DND-41 (cell line): ENCODE measurements at places on chromosomes 3 and 15.

- H3K4me1 ChIP-seq: no peaks in the 10 kb centered on the region
- H3K36me3 ChIP-seq: no peaks in the 10 kb centered on the region
- no peak overlapping the region for H3K4me3 ChIP-seq
Observed at GRCh38 chr15:46710401-46710960, 1006.8 kb upstream of the SEMA6D start.

GRCh38 chr3:153221748-153222162 is 59.7 kb downstream of the RAP2B start:
- peaks cover 12% of the 10 kb centered on the region for H3K4me1 ChIP-seq
- H3K27ac ChIP-seq: peak overlapping the region; percentile 37; the same call in 1 of the 2 replicates
- no peak overlapping the region for H3K4me3 ChIP-seq
- no peaks in the 10 kb centered on the region for H3K36me3 ChIP-seq
- no peaks in the 10 kb centered on the region for H3K27me3 ChIP-seq
- peak; percentile 67 for DNase-seq

- no peak for DNase-seq
- H3K4me1 ChIP-seq: no peaks in the 10 kb centered on the region
- no peak overlapping the region for H3K27ac ChIP-seq
- no peaks in the 10 kb centered on the region for H3K36me3 ChIP-seq
- no peaks in the 10 kb centered on the region for H3K27me3 ChIP-seq
Observed at GRCh38 chr15:25242957-25243799, 195.6 kb downstream of the UBE3A start.

DNA sequence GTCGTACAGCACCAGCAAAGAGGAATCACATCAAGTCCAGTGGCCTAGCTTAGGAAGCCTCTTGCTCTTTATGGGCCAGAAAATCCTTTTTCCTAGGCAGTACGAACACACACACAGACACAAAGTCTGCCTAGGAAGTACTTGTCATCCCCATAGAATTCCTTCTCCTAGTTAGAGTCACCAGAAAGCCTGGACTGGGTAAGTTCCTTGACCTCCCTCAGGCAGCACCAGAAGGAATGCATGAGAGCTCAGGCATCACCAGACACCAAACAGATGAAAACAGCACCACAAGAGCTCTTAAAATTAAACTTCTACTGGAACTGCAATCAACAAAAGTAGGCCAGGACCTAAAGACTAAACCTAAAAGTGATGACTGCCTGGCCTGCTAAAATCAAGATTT is 192.9 kb upstream of the CCDC54 start:
- H3K27me3 ChIP-seq: no peaks in the 10 kb centered on the region
- H3K36me3 ChIP-seq: no peaks in the 10 kb centered on the region
- H3K4me3 ChIP-seq: no peak overlapping the region
- H3K4me1 ChIP-seq: no peaks in the 10 kb centered on the region
- DNase-seq: no peak

- no peak for DNase-seq
- no peaks in the 10 kb centered on the region for H3K4me1 ChIP-seq
- H3K27ac ChIP-seq: no peak overlapping the region
- H3K27me3 ChIP-seq: no peaks in the 10 kb centered on the region
- no peak overlapping the region for H3K4me3 ChIP-seq
- H3K36me3 ChIP-seq: no peaks in the 10 kb centered on the region
Observed at GRCh38 chr15:84852212-84852611, 32.2 kb upstream of the SLC28A1 start.

DNA sequence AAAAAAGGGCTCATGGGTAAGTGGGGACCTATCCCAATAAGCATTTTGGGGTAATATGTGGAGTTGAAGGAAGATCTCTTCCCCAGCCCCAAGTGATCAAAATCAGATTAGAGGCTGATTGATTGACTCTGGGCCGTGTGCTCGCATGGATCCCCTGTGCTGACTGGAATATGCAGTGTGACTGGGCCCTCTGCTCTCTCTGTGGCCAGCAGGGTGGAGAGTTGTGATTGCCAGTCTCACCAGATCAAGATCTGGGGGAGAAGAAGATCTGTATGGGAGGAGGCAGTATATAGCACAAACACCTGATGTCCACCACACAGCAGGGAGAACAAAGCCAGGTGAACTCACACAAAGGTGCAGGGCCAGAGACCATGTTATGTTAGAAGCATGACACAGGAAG is 8.8 kb downstream of the NUDT16 start:
- no peaks in the 10 kb centered on the region for H3K4me1 ChIP-seq
- H3K4me3 ChIP-seq: no peak overlapping the region
- H3K27ac ChIP-seq: no peak overlapping the region
- DNase-seq: no peak
- no peaks in the 10 kb centered on the region for H3K27me3 ChIP-seq
- H3K36me3 ChIP-seq: no peaks in the 10 kb centered on the region

- peaks cover 12% of the 10 kb centered on the region for H3K4me1 ChIP-seq
- DNase-seq: no peak
- no peaks in the 10 kb centered on the region for H3K36me3 ChIP-seq
- no peak overlapping the region for H3K4me3 ChIP-seq
- H3K27me3 ChIP-seq: no peaks in the 10 kb centered on the region
- H3K27ac ChIP-seq: no peak overlapping the region
Observed at GRCh38 chr3:105747696-105748095, 121.1 kb downstream of the CBLB start.

DNA sequence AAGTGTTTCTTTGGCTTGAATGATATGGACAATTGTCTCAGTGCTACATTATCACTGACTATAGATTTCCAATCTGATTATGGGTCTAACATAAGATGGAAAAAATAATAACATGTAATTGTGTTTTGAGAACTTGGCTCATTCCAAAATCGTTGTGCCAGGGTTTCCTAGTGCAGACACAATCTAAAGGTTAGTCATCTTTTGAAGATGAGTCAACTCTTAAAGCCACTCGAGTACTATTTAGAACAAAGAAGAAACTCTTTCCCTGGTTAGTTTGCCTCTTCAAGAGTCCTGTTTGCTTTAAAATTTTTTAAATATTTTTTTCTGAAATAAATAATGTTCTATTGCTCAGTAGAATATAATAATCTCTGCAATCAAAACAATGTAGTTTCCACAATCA is 301.0 kb downstream of the CADM2 start:
- no peak overlapping the region for H3K27ac ChIP-seq
- H3K36me3 ChIP-seq: no peaks in the 10 kb centered on the region
- DNase-seq: no peak
- no peaks in the 10 kb centered on the region for H3K27me3 ChIP-seq
- H3K4me3 ChIP-seq: no peak overlapping the region

DNA sequence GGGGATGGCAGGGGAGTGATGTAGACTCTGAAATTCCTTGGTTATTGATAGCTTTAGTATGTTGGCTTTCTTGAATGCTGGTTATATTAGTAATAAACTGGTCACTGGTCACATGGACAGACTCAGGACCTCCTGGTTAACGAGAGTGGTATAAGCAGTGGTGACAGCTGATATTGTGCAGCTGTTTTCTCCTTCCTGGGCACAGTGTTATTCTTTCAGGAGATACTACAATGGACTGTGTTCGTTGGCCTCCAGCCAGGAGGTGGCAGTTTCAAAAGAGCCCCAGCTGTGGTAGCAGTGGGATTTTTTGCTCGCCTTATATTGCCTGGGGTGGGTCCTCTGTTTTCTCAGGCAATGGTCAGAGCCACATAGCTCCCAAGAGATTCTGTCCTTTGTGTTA is 181.6 kb upstream of the RBMS3 start:
- DNase-seq: no peak
- H3K4me1 ChIP-seq: no peaks in the 10 kb centered on the region
- H3K36me3 ChIP-seq: no peaks in the 10 kb centered on the region
- no peak overlapping the region for H3K27ac ChIP-seq

DNA sequence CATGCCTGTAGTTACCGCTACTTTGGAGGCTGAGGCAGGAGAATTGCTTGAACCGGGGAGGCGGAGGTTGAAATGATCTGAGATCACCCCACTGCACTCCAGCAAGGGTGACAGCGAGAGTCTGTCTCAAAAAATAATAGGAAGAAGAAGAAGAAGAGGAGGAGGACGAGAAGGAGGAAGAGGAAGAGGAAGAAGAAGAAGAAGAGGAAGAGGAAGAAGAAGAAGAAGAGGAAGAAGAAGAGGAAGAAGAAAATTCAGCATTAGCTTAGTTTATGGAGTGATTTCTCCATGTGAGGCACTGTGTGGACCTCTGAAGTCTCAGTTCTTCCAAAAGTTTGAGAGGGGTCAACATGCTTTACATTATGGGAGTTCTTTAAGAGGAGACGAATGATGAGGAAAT is 17.4 kb upstream of the MEGF11 start:
- peaks cover 2% of the 10 kb centered on the region for H3K27me3 ChIP-seq
- no peaks in the 10 kb centered on the region for H3K4me1 ChIP-seq
- H3K27ac ChIP-seq: no peak overlapping the region
- no peak overlapping the region for H3K4me3 ChIP-seq

GRCh38 chr3:57544181-57545125 is at the start of gene DNAH12:
Gene DNAH12 (minus strand): TSS chr3:57544344. CDS start chr3:57542870, 1,474 bp downstream.
- H3K27me3 ChIP-seq: no peaks in the 10 kb centered on the region
- DNase-seq: no peak
- no peak within 1 kb of the TSS for H3K4me3 ChIP-seq
- no peaks in the 10 kb centered on the region for H3K4me1 ChIP-seq

DNA sequence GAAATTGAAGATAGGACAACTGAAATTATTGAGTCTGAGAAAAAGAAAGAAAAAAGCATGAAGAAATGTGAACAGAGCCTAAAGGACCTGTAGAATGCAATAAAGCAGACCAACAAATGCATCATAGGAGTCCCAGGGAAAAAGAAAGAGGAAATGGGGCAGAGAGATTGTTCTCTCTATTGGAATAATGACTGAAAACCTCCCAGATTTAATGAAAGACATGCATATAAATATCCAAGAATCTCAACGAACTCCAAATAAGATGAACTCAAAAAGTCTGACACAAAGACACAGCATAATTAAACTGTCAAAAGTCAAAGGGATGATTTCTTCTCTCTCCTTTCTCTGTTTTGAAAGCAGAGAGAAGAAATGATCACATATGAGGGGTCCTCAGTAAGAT is 124.7 kb downstream of the MEX3B start:
- no peaks in the 10 kb centered on the region for H3K27me3 ChIP-seq
- H3K4me3 ChIP-seq: no peak overlapping the region
- no peaks in the 10 kb centered on the region for H3K4me1 ChIP-seq
- no peak overlapping the region for H3K27ac ChIP-seq

- no peak for DNase-seq
- H3K27ac ChIP-seq: no peak overlapping the region
- H3K27me3 ChIP-seq: no peaks in the 10 kb centered on the region
- no peaks in the 10 kb centered on the region for H3K4me1 ChIP-seq
- H3K36me3 ChIP-seq: no peaks in the 10 kb centered on the region
Observed at GRCh38 chr15:62079594-62079993, 12.8 kb downstream of the C2CD4A start.

GRCh38 chr3:13072600-13073325 is 466 bp downstream of the IQSEC1 start:
- DNase-seq: no peak
- no peaks in the 10 kb centered on the region for H3K27me3 ChIP-seq
- H3K4me3 ChIP-seq: no peak overlapping the region
- H3K36me3 ChIP-seq: no peaks in the 10 kb centered on the region

DNA sequence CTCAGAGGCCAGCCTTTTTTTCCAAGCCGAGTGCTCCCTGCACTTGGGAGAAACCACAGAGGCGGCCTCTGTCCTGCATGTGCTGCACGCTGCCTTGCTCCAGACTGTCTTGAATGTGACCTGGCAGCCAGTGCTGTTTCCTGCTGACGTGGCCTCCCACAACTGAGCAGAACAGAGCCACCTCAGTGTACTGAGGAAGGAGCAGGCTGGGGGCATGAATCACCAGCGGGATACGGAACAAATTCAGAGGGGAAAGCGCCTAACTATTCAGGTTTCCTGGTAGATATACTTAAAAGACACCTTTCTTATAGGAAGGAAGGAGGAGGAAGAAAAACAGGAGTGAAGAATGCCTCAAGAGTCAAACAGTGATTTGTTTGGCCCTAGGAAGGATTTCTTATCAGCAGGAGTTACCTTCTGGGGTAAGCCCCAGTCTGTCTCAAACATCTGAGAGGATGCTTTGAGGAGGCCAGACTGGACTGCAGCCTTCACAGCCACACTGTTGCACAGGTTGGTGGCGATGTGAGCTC is 114.0 kb downstream of the FNDC3B start:
- H3K27ac ChIP-seq: no peak overlapping the region
- peak; percentile 8 for DNase-seq
- no peak overlapping the region for H3K4me3 ChIP-seq

DNA sequence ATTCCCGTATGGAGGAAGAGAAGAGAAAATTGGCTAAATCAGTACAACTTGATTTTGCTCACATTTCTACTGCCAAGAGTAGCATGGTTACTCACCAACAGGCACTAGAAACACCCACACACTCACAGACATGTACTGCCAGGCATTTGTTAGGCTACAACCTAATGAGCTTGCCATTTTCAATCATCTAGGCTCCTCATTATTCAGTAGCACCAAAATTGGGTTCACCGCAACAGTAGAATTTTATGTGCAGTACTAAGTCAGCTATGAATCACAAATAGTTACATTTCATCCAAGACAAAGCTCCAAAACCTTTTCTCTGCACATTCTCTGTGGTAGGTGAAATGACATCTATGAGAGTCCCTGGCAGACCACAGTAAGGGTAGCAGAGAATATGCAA is 15.0 kb upstream of the THUMPD3 start:
- no peak overlapping the region for H3K27ac ChIP-seq
- H3K4me3 ChIP-seq: no peak overlapping the region
- DNase-seq: no peak
- H3K4me1 ChIP-seq: no peaks in the 10 kb centered on the region
- no peaks in the 10 kb centered on the region for H3K27me3 ChIP-seq
- H3K36me3 ChIP-seq: no peaks in the 10 kb centered on the region

GRCh38 chr15:60406513-60407414 is 9.0 kb upstream of the ANXA2 start:
- H3K36me3 ChIP-seq: no peaks in the 10 kb centered on the region
- no peak overlapping the region for H3K27ac ChIP-seq
- no peaks in the 10 kb centered on the region for H3K27me3 ChIP-seq
- peaks cover 6% of the 10 kb centered on the region; the same call in 1 of the 2 replicates for H3K4me1 ChIP-seq
